ENCODE measurements at places on chromosomes 3 and 15.

GRCh38 chr3:22157848-22158247, 406.8 kb upstream of the ZNF385D start:
- DNase-seq = no peak

- DNase-seq = no peak
Observed at GRCh38 chr3:149831321-149831720, 18.3 kb downstream of the RNF13 start.

DNA sequence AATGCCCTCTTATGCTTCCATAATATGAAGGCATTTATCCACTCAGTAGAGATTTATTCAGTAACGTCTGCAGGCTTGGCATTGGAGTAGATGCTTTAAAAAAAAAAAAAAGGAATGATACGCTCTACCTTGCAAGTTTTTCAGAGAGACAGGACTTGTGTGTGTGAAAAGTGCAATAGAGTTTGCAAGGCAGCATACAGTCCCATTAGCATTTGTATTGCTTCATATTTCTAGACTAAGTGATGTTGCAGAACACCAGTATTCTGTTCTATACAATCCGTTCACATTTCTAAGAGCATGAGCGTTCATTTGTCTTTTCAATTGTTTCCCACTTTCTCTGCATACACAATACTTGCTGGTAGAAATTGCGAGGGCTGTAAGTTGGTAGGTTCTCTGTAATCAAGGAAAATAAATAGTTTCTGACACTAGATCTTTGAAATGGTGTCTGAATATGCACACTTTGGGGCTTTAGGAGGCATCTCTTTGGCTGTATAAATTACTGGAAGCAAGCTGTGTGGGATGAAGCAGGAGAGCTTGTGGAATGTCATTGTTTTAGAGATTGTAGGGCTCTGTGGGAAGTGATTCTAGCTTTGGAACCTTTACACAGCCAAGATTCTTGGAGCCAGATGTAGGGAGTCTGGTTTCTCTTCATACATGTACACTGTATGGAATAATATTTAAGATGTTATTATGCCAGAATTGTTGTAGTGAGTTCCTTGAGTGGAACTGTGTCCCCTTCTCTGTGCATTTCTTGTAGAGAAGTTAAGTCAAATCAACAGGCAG, 262.7 kb downstream of the FEZF2 start:
- DNase-seq = no peak

- DNase-seq = peak; percentile 50
Observed at GRCh38 chr3:8500319-8500988, 1.2 kb upstream of the LMCD1 start.

GRCh38 chr15:63843901-63844317, 10.2 kb upstream of the HERC1 start:
- no peak for DNase-seq

DNA sequence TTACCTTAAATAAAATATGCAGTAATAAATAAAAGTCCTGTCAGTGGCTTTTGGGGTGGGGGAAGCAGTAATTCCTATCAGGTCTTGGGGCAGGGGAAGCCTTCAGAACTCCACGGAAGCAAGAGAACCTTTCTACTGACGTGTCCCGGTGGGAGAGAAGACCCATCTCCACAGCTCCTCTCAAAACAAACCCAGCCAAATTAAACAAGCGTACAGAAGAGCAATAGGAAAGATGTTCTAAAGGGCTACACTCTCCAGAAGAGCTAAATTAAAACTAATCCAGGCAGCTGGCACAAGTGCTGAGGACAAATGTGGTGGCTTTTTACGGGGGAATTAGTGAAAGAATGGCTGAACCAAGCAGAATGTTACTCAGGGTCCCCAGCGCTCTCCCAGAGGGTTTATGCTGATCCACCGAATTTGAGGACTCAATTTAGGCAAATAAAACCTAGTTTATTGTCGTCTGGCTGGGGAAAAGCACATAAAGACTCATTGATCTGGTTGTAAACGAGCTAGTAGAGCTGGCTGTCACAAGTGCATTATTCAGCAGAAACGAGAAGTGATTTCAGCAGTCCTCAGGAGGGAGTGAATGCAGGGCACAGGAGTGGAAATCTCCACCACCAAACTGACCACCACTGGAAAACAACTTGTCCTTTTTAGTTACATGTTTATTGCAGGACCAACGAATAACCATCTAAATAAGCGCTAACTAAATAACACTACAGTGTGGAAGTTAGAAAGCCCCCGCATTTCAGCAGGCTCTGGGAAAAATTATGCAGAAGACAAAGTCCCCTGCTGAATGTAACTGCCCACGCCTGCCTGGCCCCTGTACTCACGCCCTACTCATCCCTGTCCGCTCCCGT, 13.5 kb downstream of the BFSP2 start:
- DNase-seq = no peak

DNA sequence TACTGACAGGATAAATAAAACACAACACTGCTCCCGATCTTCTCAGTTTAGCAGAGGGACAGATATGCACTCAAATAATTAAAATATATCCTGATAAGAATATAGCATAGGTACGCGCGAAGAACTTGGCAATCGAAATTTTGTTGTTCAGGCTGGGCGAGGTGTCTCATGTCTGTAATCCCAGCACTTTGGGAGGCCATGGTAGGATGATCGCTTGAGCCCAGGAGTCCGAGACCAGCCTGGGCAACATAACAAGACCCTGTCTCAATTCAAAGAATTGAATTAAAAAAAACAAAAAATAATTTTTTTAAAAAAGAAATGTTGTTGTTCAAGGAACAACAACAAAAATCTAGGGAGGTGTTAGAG, 7.6 kb downstream of the B2M start:
- no peak for DNase-seq

DNA sequence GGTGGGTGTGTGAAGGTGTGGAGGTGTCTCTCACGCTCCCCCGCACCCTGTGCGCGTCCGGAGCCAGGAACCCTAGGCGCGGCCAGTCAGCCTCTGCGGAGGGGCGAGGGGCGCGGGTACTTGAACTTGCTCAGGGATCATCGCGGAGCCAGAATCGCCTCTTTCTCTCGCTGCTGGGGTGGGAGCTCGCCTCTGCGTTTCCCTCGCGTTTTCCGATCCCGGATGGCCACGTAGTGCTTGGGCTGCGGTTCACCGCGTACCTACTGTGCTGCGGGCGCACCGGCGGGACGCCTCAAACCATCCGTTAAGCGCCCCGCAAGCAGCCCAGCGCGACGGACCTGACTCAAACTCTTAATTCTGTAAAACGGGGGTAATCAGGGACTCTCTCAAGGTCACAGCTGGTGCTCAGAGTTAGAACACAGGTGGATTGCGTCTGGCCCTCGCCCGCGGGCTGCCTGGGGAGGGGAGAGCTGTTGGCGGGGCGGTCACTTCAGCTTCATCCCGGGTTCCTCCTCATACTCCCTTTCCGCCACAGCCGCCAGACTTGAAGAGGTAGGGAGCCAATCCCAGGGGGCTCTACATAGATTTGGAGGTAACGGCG, 686 bp downstream of the MYRIP start:
- no peak for DNase-seq

GRCh38 chr15:97504031-97504792, 456.3 kb upstream of the ARRDC4 start:
- peak; percentile 63 for DNase-seq

- no peak for DNase-seq
Observed at GRCh38 chr15:64552281-64552948, 92.0 kb downstream of the ZNF609 start.

DNA sequence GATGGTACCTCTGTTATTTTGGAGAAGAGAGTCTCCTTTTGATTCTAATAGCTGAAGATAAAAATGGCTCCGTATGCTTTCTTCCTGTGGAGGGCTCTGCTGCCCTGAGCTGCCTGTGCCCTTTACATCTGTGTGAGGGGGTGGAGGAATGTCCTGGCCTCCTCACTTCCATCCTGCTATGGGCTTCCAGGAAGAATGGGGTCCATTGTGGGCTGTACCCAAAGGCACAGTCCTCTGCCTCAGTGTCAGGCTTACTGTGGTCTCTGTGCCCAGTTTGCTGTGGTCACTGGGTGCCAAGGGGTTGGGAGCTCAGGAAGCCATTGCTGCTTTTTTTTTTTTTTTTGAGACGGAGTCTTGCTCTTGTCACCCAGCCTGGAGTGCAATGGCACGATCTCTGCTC, 14.4 kb downstream of the DAG1 start:
- DNase-seq = no peak

GRCh38 chr3:197151580-197151979, 122.0 kb upstream of the MELTF start:
- peak; percentile 54 for DNase-seq

DNA sequence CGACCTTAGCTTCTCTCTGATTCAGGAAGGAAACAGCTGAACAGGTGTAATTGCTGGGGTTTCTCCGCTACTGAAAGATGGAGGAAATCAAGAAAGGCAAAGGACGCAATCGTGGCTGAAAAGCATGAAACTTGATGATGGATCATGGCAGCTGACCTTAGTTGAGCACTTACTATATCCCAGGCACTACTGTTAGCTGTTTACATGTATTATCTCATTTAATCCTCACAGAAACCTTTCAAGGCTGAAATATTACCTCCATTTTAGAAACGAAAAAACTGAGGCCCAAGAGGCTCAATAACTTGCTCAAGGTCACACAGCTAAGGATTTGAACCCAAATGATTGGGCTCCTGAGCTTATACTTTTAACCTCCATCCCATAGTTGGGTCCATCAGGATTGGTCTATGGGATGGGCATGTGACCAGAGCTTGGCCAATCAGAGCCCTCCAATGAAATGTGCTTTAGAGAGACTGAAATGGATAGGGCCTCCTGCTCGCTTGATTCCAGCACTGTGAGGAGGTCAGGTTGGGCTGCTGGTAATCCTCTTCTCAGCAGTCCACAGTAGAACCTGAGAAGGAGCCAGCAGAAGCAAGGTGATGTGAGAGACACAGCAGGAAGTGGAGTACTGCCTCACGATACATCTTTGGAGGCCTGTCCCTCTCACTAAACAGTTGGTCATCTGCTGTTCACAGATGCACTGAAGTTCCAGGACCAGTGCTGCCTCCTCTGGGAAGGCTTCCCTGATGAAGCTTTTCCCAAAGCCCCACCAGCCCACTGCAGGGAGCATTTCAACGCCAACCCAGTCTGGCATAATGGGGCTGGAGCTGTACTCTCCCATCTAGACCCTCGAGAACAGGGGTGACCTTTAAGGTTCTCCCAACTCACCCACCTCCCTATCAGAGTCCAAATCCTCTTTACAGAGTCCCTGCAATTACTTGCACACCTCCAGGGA, 10.4 kb downstream of the CLN6 start:
- no peak for DNase-seq

- DNase-seq = no peak
Observed at GRCh38 chr3:71785532-71786216, 726 bp upstream of the PROK2 start.

DNA sequence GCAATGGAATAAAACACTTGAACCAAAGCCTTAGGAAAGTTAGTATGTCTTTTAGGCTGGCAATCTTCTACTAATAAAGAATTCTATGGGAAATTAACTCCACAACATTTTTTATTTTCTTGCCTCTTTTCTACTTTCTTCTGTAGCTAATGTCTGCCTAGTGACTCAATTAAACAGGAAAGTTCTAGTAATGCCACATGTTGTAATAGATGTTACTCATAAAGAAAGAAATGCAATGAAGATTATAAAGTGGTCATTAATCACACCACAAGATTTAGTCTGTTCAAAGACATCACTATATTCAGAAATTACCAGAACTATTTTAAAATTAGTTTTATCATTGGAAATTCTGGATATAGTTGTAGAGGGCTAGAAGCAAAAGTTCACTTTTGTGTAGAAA, 329.7 kb downstream of the SI start:
- no peak for DNase-seq

- DNase-seq = no peak
Observed at GRCh38 chr3:101495552-101495951, 17.5 kb downstream of the SENP7 start.

GRCh38 chr3:151859905-151860304, 13.5 kb upstream of the SUCNR1 start:
- peak; percentile 51 for DNase-seq

DNA sequence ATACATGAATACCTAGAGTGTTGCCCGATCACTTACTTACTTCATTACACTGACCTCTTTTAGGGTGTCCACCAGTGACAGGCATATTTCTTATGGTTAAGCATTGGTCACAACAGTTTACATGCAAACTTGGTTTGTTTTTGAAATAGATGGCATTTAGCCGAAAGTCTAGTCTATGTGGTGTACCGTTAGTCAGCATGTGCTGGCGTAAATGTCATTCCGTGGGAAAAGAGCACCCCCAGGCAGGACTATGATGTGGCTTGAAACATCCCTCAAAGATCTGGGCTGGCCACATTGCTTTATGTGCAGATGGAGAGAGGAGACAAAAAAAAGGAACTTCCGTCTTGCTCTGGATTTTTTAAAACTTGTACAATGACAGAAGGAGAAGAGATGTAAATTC, 357.0 kb upstream of the ICE2 start:
- no peak for DNase-seq

DNA sequence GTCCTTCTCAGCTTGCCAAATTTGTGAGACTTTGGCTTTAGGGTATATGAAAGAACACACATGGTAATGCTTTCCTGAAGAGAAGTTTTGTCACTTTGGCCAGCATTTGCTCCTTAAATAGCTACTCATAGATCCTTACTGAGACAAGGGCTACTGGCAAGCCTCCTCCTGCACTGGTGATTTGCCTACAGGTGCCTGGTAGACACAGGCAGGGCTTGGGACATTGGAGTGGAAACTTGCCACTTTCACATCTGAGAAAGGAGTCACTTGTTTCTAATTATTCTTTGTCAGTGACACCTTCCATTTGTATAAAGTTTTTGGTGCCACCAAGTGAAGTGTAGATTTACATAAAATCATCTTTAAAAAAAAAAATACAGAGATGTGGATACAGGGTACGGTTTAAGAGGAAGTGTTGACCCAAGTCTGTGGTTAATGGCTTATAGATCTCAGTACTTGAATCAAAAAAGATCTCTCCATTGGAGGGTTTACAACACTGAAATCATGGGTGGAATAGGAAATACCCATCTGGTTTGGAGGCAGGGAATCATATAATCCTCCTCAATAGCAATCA, 132.8 kb upstream of the GADL1 start:
- no peak for DNase-seq

- DNase-seq = no peak
Observed at GRCh38 chr15:27696530-27696929, 402.6 kb downstream of the OCA2 start.

- no peak for DNase-seq
Observed at GRCh38 chr15:92576597-92577200, 78.9 kb downstream of the FAM174B start.

DNA sequence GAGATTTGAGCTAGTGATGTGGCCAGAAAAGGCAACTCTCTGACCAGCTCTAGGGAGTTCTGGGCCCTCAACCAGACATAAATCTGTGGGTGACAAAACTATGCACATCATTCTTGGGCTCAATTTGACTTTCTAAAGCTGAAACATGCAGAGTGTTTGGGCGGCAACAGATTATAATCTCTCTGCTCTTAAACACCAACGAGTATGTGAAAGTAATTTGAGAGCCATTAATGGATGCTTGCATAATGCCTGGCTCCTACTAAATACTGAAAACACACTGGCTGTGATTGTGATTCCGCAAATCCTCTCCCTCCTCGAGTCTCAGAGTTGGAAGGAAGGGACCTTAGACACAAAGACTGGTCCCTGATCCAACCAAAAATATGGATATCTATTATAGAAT, 186.7 kb downstream of the UACA start:
- no peak for DNase-seq

GRCh38 chr3:63624941-63625560, 27.4 kb upstream of the SNTN start:
- no peak for DNase-seq

Data from RCC 7860 (cell line).